Right renal cortex interstitium (tissue), 3 donors: ENCODE measurements at places on chromosomes 7 and 10.
A peak's percentile ranks its signal among the peaks of the same experiment; 100 is the strongest.

DNA sequence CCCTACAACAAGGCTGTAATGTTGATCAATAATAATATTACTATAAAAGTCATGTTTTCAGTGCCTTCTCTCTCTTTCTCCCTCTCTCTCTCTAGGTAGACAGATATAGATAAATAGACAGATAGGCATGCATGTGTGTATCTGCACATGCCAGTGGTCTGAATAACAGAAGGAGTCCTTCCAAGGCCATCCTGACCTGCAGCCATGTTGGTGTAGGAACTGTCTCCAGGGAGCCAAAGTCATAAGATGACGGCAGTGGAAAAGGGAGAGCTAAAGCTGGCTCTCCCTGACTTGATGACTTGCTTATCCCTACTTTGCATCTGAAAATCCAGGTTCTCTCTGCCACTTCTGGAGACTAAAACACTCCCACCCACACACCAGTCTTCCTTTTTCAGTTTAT lies 113.0 kb downstream of the TRIL start:
- no peak for DNase-seq

GRCh38 chr7:2818121-2818520 lies 26.0 kb downstream of the GNA12 start:
- DNase-seq, result no peak

DNA sequence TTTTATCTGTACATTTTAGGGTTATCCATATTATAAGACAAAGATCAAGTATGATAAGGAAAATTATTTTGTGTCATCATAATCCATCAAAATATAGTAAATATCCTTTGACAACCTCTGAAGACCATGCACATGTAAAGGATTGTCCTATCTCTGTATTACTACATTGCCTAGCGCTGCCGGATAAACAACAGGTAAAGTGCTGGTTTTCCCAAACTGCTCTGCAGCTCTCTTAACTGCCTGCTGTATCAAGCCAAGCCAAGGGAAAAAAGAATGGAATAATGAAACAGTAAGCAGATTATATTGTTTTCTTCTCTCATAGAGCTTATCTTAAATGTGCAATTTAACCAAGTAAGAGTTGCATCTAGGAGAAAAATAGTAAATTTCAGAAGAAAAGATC lies 70.8 kb downstream of the PTF1A start:
- no peak for DNase-seq

- DNase-seq, result peak; percentile 82
These were observed 64.6 kb downstream of the THNSL1 start for GRCh38 chr10:25080880-25081581.

DNA sequence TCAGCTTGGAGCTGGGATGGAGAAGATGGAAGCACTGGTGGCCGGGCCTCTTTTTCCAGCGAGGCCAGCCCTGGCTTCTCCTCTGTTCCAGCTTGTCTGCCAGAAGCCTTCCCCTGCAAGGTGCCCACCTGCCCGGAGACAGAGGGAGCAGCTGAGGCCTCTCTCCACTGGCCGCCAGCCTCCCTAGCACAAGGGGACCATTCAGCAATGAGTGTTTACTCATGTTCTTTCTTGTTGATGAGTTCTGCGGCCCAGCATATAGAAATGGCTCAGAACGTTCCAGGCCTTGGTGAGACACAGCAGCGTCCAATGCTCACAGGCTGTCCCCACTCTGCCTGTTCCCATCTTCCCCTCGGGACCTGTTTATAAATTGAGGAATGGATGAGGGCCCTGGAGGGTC lies 47.3 kb downstream of the CHST3 start:
- DNase-seq, result no peak

- no peak for DNase-seq
These were observed 104.3 kb downstream of the RSU1 start for GRCh38 chr10:16712883-16713282.
